Sigmoid colon (tissue), 7 donors: ENCODE measurements at places on chromosomes 1 and 21. TPM values are rescaled to one million over a fixed set of nuclear protein-coding genes. Genes with fewer than 3 reads are reported as not detected.

- no peaks in the 10 kb centered on the region for H3K36me3 ChIP-seq
- H3K4me1 ChIP-seq = no peaks in the 10 kb centered on the region
- H3K4me3 ChIP-seq = no peak overlapping the region
- no peak overlapping the region for H3K27ac ChIP-seq
- H3K27me3 ChIP-seq = no peaks in the 10 kb centered on the region
Observed at GRCh38 chr1:73778471-73778870, 419.5 kb downstream of the LRRIQ3 start.

- H3K27ac ChIP-seq = peak overlapping the region; percentile 26
- H3K4me1 ChIP-seq = peaks cover 23% of the 10 kb centered on the region
- peak overlapping the region; percentile 20 for H3K4me3 ChIP-seq
- H3K36me3 ChIP-seq = no peaks in the 10 kb centered on the region
Observed at GRCh38 chr1:173530795-173531693, 53.9 kb downstream of the PRDX6 start.

- no peaks in the 10 kb centered on the region for H3K4me1 ChIP-seq
- H3K27me3 ChIP-seq = no peaks in the 10 kb centered on the region
- no peak overlapping the region for H3K27ac ChIP-seq
- no peak for DNase-seq
- H3K4me3 ChIP-seq = no peak overlapping the region
- no peaks in the 10 kb centered on the region for H3K36me3 ChIP-seq
Observed at GRCh38 chr1:221884821-221885220, 142.9 kb upstream of the DUSP10 start.

Gene STIL
- total RNA-seq = 0.71 TPM

Gene KRTAP12-2
- not detected for total RNA-seq

DNA sequence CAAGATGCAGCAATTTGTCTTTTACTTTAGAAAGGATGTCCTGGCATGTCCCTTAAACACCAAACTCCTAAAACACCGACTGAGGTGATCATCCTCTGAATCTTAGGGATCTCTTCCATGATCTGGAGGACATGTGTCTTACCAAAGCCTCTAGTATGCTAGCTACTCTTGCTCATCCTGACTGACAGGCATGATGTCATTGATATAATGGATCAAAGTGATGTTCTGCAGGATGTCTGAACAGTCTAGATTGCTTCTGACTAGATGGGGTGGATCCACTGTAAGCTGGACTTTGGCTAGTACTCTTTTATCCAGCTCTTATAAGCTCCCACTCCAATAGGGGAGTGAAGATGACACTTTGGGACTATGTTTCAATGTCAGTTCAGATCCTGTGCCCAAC is 11.3 kb upstream of the CGN start:
- H3K27ac ChIP-seq = no peak overlapping the region
- no peak overlapping the region for H3K4me3 ChIP-seq
- H3K27me3 ChIP-seq = no peaks in the 10 kb centered on the region

- no peaks in the 10 kb centered on the region for H3K36me3 ChIP-seq
- no peaks in the 10 kb centered on the region for H3K27me3 ChIP-seq
- H3K4me3 ChIP-seq = no peak overlapping the region
- no peak overlapping the region for H3K27ac ChIP-seq
Observed at GRCh38 chr1:68051475-68051874, 1.0 kb upstream of the DIRAS3 start.

DNA sequence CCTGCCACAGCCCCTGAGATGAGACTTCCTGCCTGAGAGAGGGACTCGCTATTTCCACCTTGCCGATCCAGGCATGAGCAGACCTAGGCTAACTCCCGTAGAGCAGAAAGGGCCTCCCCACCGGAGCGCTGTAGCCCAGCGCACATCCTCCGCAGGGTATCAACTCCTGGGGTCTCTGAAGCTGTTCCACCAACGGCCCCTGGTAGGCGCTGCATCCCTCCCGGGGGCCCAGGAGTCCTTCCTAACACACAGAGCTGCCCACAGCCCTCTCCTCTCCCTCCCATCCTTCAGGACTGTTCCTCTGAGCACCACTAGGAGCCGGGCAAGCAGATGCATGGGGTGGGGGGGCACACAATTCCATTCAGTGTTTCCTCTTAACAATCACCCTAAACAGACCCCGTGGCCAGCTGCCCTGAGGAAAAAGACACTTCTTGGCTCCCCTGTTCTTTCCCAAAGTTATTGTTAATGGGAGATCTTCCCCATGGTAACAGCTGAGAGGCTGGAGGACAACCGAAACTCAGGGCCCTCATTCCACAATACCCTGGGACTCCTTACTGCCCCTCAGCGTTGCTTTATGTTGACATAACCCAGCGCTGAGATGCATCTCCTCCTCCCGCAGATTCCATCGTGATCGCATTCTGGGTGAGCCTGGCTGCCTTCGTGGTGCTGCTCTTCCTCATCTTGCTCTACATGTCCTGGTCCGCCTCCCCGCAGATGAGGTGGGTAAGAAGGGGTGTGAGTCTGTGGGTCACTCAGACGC is 7.5 kb downstream of the MRAP start:
- H3K36me3 ChIP-seq = peaks cover 12% of the 10 kb centered on the region
- no peak for DNase-seq
- no peaks in the 10 kb centered on the region for H3K4me1 ChIP-seq
- no peaks in the 10 kb centered on the region for H3K27me3 ChIP-seq
- H3K4me3 ChIP-seq = no peak overlapping the region
